Fibroblast of mammary gland (primary cell): ENCODE measurements at places on chromosomes 11 and 22.

DNA sequence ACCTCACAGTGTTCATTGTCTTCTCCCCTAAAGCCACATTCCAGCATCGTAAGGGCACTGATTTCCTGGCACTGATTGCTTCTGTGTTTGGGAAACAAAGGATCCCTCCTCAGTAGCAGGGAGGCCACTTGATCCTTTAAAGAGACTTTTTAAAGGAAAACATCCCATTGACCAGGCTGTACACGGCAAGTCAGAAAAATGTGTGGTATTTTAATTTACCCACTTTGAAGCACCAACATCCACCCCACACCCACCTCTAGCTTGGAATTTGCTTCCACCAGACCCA lies 364.9 kb downstream of the SHANK2 start:
- DNase-seq, result no peak

- no peak for DNase-seq
These were observed 7.3 kb downstream of the NAV2 start for GRCh38 chr11:19719960-19720359.

DNA sequence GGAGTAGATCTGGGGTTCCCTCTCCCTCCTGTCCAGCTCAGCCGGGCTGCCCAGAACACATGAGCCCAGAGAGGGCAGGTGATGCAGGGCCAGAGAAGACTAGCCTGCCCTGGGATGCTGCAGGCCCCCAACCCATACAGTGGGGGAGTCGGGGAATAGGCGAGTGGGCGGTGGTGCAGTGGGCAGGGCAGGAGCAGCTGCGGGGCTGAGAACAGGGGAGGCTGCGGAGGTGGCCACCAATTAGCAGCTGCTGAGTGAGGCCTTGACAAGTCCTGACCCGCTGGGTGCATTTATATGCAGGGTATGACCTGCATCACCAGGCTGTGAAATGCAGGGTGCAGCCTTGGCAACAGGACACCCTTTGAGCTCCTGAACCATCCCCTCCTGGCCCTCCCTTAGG lies 43.1 kb downstream of the NFAM1 start:
- DNase-seq, result no peak

DNA sequence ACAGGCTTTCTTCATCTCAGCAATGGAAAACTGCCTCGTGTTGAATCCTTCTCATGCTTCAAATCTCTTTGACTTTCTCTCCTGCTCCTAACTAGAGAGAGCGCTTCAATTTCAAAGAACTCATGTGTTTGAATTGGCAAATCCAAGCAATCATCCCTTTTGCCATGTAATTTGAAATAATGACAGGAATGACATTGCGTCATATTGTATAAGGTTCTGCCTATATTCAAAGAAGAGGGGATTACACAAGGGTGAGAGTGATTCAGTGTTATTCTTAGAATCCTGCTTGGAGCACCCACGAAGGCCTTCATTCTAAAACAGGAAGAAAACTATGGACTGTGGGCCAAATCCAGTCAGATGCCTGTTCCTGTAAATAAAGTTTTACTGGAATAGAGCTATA lies 720.6 kb downstream of the JRKL start:
- no peak for DNase-seq

- peak; percentile 84 for DNase-seq
These were observed 13.7 kb downstream of the AMOTL1 start for GRCh38 chr11:94781837-94782236.
